ENCODE measurements at places on chromosomes 2 and 18.
A peak's percentile ranks its signal among the peaks of the same experiment; 100 is the strongest.

- no peak for DNase-seq
These were observed 45.2 kb downstream of the ADNP2 start for GRCh38 chr18:80154293-80154692.

DNA sequence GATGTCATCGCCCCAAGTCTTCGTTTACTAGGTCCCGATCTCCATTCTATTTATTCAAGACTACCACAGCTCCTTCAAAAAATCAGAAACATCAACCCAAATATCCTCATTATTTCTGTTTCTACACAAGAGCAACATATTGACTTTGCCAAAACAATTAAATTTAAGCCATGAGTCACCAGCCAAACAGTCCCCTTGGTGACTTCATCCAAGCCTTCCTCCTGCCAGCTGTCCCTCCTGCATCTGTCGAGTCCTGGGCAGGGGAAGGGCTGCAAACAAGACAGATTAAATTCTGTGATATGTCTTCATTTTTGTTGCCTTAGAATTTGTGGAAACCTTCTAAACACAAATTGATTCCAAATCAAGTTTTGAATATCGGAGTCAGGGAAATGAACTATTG, 110.3 kb downstream of the SP3 start:
- DNase-seq, result peak; percentile 12

DNA sequence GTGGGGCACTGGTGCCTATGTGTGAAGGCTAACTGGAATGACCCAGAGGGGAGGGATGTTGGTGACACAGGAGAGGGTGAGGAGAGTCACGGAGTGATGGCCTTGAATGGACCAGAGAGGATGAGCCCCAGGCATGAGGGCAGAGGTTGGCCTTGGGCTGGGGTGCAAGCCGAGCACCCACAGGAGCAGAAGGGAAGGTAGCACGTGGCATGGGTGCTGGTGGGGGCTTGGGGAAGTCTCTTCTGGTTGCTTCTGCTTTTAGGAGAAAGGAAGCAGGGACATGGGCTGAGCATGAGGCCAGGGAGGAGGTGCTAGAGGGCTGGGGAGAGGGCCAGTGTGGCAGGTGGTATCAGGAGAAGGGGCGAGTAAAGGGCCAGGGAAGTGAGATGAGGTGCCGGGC, 183.8 kb downstream of the DYSF start:
- DNase-seq, result no peak

GRCh38 chr2:102792568-102793208, 30.9 kb downstream of the TMEM182 start:
- DNase-seq, result no peak

- no peak for DNase-seq
These were observed 1.0 kb downstream of the CD8A start for GRCh38 chr2:86789687-86790133.

- DNase-seq, result no peak
These were observed 34.6 kb upstream of the IL1B start for GRCh38 chr2:112870841-112871835.

GRCh38 chr2:14628901-14629300, 3.6 kb upstream of the LRATD1 start:
- no peak for DNase-seq

- no peak for DNase-seq
These were observed 2.0 kb upstream of the CXCR4 start for GRCh38 chr2:136119717-136120675.

DNA sequence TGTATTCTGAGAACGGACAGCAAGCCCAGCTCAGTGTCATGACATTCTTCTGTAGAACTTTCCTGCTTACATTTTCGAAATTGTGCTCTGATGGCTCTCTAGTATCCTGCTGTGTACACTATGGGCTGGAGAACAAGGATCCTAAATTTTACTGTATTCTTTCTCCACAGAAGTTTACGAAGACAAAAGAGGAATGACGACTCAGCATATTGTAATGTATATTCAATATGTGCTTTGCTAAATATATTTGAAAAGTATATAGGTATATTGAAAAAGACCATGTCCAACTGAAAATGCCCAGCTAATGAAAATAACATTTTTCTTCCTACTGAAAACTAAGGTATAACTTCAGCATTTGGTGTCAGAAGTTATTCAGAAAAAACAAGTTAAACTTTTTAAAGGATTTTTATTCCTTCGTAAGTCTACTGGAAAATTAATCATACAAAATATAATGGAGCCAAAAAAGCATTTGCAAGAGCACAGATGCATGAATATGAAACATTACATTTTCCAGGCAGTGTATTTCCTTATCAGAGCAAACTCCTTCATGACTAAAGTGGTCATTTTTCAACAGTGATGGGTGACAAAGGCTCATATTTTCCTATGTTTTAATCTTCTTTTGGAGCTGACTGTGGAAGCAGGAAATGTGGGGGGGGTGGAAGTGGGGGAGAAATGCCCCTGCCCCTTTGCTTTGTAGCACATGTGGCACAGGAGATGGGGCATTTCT, 143.8 kb upstream of the THUMPD2 start:
- no peak for DNase-seq

- DNase-seq, result no peak
These were observed 191.7 kb downstream of the ANKRD36C start for GRCh38 chr2:95799892-95800291.

Data from retinal pigment epithelial cell (primary cell).